ENCODE measurements at places on chromosomes 2 and 18.

DNA sequence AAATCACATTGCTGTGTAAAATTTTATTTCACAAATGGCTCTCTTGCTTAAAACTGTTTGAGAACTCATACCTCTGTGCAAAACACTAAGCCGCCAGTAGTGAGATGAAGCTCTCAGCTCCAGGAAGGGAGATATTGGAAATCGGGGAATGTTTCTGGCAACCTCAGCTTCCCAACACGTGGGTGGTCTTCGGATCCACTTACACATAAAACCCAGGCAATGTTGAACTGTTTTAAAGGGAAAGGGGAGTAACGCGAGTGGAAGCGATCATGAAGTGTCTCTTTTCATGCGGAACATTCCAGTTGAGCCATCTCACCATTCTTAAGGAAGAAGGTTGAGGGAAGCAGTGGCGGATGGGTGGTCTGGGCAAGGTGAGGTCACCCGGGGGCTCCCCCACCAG lies 136.8 kb downstream of the ASB1 start:
- no peak for DNase-seq

GRCh38 chr2:30422444-30423040 lies 24.5 kb upstream of the LCLAT1 start:
- DNase-seq: peak; percentile 86

- DNase-seq: no peak
Measured at GRCh38 chr2:188647430-188648070, 326.6 kb upstream of the COL3A1 start.

GRCh38 chr2:181546086-181546485 lies 88.9 kb downstream of the ITGA4 start:
- DNase-seq: no peak

DNA sequence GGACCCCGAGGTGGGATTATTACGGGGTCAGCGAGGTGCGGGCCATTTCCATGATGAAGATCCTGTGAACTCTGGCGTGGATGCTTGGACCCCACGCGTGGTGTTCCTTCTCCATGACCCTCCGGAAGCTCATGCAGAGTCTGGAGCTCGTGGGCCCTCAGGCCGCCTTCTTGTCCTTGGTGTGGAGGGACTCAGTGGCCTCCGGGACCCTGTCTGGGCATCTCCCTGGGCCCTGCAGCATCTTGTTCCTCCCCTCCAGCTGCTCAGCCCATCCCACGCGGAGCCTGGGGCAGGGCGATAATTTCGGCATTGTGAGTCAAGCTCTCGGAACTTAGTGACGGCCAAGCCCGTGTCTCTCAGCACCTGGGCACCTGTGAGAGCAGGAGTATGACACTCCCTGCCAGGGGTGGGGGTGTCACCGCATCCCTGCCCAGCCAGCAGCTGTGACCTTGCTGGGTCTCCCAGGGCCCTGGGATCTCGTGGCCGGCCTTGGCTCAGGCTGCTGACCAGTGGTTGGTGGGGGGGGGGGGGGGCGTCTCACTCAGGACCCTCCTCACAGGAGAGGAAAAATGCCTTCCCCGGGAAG lies 24.6 kb downstream of the RTP5 start:
- no peak for DNase-seq

GRCh38 chr2:64210816-64211215 lies 66.6 kb upstream of the PELI1 start:
- no peak for DNase-seq

- no peak for DNase-seq
Measured at GRCh38 chr2:15920696-15921095, 19.7 kb upstream of the MYCN start.

DNA sequence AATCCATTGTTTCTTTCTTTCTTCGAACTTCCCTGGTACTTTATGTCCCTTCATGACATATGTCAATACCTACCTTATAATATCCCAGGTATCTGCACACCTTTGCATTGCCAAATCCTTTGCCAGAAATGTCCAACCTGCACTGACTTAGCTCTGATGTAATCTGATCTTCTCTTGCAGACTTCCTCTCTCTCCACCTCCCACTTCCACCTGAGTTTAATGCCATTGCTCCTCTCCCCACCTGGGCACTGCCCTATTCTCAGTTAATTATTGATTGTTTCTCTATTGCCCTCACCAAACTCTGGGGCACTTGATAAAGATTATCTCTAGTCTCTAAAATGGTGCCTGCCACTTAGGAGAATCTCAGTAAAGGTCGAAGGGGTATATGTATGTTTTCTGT lies 23.0 kb downstream of the ARHGAP15 start:
- DNase-seq: no peak

DNA sequence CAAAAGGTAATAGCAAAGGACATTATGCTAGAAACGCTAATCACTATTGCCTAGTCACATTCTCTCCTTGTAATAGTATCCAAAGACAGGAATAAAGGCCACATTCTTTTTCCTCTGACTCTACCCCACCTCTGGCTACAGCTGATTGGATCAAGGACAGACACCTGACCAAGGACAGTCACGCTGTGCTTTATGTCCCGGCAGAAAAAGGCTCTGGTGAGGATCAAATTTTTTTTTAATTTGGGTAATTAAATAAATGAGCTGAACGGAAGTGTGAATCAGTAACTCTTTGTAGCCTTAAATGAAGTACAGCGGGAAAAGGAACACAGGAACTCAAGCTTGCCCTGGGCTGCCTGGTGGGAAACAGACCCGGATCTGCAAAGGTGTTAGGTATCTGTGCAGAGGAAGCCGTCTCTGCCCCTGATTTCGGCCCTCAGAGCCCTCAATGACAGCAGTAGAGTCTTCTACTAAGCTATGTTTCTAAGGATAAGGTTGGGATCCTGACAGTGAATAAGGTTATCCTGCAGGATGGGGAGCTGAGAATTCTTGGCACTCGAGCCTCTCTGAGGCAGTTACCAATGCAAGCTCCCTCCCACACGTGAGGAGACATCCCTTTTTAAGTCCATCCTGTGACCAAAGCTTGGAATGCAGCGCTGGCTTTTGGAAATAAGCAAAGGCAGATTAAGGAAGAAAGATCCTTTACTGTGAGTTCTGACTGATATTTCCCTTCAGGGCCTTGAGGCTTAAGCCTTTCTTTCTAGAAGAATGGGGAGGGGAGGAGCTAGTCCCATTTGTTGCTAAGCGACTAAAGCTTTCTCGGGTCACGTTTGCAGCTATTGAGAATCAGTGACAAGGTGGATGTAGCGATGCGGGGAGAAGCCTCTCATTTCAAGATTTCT lies 37.8 kb upstream of the IKZF2 start:
- DNase-seq: no peak

GRCh38 chr2:156695020-156695419 lies 258.8 kb downstream of the GPD2 start:
- DNase-seq: no peak

DNA sequence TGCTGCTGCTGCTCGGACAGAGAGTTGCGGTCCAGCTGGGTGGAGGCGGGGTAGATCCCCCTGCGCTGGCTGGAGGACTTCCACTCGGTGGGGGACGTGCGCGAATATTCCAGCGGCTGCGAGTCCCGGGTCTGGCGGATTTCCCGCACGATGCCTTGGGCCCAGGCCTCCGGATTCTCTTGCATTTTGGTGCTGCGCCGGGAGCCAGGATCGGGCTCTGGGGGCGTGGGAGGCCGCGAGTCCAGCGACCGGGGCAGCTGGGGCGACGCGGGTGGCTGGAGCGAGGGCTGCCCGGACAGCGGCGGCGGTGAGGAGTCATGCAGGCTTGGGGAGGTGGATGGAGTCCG lies 4.8 kb downstream of the NT5C1B start:
- DNase-seq: no peak

DNA sequence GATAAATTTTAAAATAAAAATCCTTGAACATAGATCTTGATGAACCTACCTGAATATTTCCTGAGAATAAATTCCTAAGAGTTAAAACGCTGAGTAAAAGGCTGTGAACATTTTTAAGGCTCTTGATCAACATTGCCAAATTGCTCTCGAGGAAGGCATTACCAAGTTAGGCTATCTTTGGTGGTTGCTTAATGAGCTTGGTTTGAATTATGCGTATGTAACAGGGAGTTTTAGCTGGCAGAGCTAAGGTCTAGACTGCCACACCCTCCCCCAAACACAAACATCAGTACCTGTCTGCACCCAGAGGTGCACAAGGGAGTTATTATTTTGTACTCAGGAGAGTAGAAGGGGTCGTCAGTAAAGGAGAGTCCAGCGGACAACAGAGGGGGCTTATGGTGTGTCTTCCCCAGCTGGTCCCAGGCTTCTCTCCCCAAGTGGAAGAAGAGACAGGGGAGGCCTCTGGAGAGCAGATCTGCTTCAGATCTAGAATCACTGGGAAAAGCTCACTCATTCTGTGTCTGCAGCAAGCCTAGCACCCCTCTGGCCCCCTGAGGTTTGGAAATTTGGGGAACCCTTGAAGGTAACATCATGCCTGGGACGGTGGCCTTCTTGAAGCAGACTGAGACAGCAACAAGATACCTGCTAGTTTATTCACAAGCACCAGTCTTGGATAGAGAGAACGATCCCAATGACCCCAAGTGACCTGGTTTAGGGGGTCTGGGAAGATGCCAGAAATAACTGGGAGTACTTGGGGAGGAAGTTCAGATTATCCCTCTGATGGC lies 197.2 kb upstream of the ID2 start:
- DNase-seq: no peak

GRCh38 chr2:55048508-55049042 lies 1.7 kb downstream of the RTN4 start:
- DNase-seq: no peak

GRCh38 chr18:77057006-77057395 lies 75.6 kb downstream of the MBP start:
- DNase-seq: no peak

DNA sequence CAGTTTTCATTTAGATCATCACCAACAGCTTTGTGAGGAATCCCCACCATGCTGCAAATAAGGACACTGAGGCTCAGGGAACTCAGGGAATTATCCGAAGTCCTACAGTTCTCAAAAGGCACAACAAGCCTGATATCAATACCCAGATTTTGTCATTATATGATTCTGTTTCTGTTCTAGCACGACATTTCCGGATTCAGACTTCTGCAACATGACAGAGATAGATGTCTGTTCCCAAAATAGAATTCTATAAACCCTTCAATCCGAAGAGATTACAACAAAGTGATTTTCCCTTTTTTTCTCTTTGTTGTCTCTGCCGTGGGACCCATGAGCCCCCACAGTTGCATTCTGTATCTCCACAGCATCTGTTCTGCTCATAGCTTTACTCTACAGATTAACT lies 72.0 kb downstream of the DOCK10 start:
- no peak for DNase-seq

GRCh38 chr2:162720559-162721271 lies 117.9 kb downstream of the KCNH7 start:
- no peak for DNase-seq

- no peak for DNase-seq
Measured at GRCh38 chr2:47798631-47799030, 15.7 kb downstream of the MSH6 start.

GRCh38 chr2:226256237-226256636 lies 543.4 kb downstream of the IRS1 start:
- DNase-seq: no peak

DNA sequence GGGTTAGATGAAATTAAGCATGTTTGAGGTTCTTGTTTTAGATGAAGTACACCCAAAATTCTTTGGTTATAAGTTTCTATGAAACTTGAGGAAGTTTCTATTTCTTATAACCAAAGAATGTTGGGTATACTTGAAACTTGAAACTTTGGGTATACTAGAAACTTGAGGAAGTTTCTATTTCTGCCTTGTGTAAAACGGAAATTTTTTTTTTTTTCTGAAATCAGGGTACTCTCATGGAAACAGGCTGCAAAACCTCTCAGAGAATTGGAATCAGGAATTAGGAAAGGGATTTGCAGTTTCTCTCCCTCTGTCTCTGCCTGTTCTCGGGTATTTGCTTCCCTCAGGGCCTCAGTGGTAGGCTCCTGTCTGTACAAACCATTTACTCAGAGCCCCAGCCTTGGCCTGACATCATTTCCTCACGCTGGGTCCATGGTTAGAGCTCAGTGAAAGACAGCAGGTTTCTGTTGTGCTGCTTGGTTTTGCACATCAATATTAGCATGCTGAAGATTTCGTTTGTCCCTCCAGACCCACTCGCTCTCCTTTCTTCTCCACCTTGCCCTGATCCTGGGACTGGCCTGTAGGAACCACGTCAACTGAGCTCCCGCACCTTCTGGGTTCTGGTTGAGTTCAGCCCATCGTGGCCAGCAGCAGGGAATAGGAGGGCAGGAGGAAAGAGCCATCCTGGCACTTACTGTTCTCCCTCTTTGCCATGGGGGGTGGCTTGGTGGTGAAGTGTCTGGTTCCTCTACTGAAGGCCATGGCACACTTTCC lies 106.4 kb downstream of the POLR1A start:
- peak; percentile 20 for DNase-seq

- DNase-seq: no peak
Measured at GRCh38 chr2:101899871-101900270, 91.9 kb upstream of the IL1R2 start.

DNA sequence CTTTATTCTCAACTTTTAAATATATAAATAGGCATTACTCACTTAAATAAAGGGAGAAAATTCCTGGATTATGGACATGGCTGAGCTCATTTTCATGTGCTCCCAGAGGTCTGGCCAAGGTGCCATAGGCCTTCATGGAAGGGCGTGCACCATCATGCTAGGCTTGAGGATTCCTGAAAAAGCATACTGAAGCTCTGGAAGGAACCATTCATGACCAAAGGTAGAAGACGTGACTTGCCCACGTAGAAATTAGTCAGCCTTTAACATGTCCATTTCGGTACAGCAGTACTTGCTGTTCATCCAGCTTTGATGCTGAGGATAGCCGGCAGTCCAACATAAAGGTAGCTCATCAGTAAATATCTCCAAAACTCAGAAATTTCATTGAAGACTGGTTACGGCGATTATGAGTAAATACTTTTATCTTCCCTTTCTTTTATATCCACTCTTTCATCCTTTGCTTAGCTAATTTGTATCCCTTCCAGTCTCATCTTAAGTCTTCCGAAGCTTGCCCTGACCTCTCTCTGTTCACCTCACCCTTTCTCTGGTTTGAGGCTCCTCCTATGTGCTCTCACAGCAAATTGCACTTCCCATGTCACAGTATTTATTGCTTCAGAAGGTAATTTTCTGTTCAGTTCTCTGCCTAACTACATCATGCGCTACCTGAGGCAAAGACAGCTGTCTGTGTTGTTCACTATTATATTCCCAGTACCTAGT lies 32.3 kb upstream of the ASNSD1 start:
- DNase-seq: no peak

- no peak for DNase-seq
Measured at GRCh38 chr2:191158747-191159146, 8.0 kb upstream of the STAT4 start.

- no peak for DNase-seq
Measured at GRCh38 chr18:3422905-3423304, 27.1 kb upstream of the TGIF1 start.

Data from activated CD4-positive, alpha-beta T cell treated with anti-CD3 and anti-CD28 coated beads for 4 hours (primary cell).